ENCODE measurements at places on chromosomes 3 and 15.
A peak's percentile ranks its signal among the peaks of the same experiment; 100 is the strongest.

GRCh38 chr3:133038731-133039375 lies 662 bp downstream of the TMEM108 start:
- no peak for DNase-seq

DNA sequence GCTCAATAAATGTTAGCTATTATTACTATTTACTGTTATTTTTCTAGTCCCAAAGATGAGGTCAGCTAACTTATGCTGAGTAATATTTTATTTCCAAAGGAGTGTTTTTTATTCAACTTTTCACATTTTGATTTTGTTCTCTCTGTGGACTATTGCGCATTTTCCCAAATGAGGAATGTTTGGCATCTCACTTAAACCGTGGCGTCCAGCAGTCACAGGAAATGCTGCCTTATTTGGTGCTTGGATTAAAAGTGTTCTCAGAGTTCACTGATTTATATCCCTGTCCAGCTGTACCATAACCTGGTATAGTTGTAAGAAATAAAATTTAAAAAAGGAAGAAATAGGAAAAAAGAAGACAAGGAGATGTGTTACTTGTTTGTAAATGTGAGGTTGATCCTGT lies 166.8 kb downstream of the THSD4 start:
- DNase-seq: no peak

DNA sequence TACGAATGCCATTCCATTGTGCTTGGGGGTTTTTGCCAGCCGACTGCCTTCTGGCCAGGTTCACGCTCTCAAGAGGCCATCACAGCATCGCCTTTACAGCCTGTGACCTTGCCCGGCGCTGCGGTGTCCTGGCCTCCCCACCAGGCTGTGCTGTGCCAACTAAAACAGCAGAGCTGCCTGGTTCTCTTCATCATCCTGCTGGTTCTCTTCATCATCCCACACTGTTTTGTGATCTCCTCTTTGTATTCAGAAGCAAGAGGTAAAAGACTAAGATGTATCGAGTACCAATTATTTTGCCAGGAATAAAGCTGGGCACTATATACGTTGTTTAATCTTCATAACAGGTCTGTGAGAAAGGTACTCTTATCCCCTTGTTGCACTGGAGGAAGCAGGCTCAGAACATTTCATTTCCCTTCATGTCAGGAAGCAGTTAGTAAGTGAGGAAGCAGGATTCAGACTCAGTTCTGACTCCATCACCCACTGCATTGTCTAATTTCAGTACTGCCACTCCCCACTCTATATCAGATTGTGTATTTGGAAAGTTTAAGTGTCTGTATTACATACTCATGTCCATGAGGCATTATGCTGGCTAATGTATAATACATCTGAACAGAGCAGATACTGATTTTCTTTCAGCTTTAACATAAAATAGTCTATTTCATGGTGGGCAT lies 92.7 kb downstream of the LRRC28 start:
- peak; percentile 16 for DNase-seq

DNA sequence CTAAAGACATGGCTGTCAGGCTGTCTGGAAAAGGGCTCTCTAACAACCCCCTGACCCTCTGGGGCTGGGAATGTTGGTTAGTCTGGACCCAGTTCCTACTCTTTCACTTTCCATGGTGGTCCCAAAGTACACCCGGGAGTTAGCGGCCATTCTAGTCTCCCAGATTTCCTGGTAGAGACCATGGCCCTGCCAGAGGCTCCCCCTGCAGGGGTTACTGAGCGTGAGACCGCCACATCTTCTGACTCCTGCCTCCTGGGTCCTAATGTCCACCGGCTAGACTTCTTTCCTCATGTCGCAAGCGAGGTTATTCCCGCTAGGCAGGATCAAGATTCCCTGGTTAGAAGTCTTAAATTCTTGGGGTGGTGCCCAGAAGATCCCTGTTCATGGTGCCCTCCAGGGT lies 540.0 kb upstream of the ROBO1 start:
- DNase-seq: no peak

DNA sequence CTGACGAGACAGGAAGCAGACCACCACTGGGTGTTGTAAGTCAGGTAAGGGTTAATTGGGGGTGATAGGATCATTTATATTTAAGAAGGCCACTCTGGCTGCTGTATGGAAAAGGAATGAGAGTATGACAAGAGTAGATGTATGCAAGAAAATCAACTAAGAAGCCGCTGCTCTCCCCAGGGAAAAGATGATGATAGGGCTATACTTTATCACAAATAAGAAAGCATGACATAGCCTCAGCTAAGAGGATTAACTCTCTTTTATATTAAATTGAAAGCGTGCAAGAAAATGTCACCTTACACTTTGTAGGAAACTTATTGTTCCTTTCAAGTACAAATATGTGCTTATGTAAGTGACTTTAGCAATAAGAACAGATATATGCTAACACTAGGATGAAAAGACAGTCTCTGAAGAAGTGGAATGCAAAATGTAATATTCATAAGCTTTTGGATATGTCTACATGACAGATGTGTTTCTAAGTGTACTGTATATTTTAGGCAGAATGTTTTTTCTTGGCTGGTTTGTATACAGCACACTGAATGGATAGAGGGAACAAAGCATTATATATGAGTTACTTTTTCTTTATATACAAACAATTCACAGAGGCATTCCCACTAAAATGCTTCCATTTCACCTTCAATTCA lies 8.7 kb upstream of the NDUFB4 start:
- no peak for DNase-seq

DNA sequence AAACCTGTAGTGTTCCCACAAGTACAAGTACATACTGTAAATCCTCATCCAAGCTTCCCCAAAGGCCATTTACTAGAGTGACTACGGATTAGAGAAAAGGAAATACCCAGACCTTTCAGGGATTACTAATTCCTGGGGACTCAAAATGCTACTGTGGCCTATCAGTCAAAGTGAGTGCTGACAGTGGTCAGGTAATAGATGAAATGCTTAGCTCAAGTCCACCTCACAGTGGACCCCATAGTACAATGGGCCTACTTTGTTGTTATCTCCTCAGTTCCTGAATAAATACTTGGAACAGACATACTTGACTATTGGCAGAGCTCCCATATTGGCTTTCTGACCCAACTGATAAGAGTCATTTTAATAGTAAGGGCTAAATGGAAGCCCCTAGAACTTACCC lies 61.6 kb downstream of the MAP4 start:
- no peak for DNase-seq

DNA sequence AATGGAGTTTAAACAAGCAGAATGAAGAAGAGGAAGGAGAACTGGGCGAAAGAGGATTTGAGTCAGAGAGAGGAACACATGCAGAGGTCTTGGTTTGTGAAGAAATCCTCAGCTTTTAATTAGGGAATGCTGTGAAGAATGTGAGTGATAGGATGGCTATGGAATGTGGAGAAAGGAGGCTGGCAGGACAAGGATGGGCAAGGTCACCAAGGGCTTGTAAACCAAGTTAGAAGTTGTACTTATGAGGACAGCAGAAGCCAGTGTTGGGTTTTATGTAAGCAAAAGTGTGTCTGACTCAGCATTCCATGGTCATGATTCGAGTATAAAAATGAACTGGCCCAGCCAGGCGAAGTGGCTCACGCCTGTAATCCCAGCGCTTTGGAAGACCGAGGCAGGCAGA lies 60.0 kb upstream of the IL12A start:
- DNase-seq: no peak

- DNase-seq: no peak
These were observed 5.0 kb downstream of the VGLL4 start for GRCh38 chr3:11638495-11639358.
